ENCODE measurements at places on chromosomes 2 and 18.
A peak's percentile ranks its signal among the peaks of the same experiment; 100 is the strongest.

DNA sequence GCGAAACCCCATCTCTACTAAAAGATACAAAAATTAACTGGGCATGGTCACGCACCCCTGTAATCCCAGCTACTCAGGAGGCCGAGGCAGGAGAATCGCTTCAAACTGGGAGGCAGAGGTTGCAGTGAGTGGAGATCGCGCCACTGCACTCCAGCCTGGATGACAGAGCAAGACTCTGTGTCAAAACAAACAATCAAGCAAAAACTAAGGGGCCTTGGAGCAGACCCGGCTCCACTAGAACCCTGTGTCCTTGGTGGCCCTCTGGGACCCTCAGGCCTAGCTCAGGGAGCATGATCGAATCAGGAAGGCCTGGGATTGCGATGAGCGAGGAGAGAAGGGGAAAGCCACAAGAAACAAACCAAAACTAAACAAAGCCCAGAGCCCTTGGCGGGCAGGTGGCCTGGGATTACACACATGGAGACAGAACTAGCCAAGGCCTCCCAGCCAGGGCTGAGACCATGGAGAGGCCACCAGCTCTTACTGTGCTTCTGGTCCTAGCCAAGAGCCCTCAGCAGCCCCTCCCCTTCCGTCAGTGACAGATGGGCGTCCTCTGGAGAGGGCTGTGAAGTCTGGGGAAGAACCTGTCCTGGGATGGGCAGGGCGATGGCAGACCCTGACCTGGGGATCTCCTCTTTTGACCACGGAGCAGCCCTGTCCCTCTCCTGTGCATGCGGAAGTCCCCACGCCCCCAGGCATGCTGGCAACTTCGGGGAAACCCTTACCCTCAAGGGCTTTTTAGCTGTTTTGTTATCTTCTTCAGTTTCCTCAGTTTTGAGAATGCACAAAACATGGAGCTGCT is 27.4 kb upstream of the CATIP start:
- no peak for DNase-seq

DNA sequence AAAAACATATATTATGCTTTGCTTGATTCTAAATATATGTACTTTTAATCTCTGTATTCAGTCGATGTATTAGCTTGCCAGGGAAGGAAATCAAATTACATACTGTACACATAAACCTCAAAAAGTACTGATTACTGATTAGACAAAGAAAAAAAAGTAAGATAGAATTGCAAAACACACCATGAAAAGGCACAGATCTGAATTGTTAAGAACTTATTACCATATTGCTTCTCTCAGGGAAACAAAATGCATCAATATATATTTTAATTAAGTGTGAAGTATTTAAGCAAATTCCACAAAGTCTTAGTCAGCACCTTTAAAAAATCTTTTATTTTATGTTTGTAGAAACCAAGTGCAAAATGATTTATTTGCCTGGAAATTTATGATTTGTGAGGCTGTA is 309.3 kb downstream of the RNF144A start:
- DNase-seq = no peak

GRCh38 chr2:139389391-139389790 is 609.2 kb upstream of the NXPH2 start:
- no peak for DNase-seq

DNA sequence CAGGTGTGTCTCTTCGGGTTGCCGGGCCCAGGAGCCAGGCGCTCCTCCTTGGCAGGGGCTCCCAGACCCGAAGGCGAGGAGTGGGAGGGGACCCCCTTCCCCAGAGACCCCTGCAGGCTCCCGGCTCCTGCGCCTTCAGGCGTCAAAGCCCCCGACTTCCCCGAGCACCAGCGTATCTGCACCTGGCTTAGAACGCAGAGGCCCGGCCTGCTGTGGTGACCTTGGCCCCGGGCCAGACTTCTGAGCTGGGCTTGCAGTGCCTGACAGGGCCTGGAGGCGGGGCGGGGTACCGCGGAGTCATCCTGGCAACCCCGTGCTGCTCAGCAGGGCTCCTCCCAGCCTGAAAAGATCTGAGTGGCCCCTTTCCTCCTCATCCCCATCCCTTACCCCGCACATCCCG is 27.0 kb downstream of the SKA1 start:
- DNase-seq = peak; percentile 5

GRCh38 chr2:43459446-43460173 is 136.2 kb downstream of the THADA start:
- peak; percentile 25 for DNase-seq

GRCh38 chr2:60515721-60516226 is 37.7 kb downstream of the BCL11A start:
- DNase-seq = peak; percentile 90

GRCh38 chr2:28225473-28226080 is 167.1 kb upstream of the FOSL2 start:
- DNase-seq = no peak
